ENCODE measurements at places on chromosomes 12 and 14.

GRCh38 chr14:90489306-90489705, 92.5 kb downstream of the CALM1 start:
- no peak for DNase-seq

DNA sequence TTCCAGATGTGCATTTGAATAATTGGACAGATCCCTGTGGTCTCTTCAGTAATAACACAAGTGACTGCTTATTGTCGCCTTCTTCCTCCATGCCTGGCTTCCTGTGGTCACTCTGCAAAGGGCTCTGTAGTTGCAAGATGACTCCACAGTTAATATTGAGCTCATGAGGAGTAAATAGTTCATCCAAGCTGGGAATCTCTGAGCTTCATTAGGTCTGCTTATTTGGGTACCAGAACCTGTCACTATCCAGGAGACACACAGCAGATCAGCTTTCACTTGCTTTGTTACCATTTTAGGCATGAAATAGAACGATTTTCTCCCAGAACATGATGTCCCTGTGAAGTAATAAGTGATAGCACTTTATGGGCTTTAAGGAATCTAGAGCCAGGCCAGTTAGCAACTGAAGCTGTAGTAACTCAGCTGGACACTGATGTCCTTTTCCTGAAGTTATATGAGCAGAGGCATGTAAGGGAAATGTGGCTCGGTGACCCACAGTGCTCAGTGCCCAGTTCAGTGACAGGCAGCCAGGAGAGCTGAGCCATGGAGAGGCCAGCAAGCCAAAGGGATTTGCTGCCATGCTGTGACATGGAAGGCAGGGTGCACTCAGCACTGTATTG, 50.1 kb downstream of the CRADD start:
- DNase-seq = no peak

GRCh38 chr14:51507511-51507905, 144.2 kb upstream of the FRMD6 start:
- peak; percentile 22 for DNase-seq

DNA sequence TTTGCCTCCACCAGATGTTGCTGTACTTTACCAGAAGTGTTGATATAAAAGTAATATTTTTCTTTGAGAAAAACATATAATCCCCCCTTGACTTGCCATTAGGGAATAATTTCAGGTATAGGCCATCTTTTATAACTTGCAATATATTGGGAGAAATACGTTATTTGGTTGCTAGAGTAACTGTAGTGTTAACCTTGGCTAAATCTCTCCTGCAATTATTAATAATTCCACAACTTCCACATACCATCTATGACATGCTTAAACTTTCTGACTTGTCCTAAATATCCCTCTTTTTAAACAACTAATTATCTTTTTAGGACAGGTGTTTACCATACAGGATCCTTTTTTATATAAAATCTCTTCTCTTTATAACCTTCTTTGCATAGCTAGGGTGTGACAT, 1048.2 kb downstream of the SLC16A7 start:
- DNase-seq = no peak

- peak; percentile 63 for DNase-seq
Observed at GRCh38 chr14:50335389-50335788, 23.3 kb downstream of the DMAC2L start.

- DNase-seq = no peak
Observed at GRCh38 chr14:50106178-50106577, 10.2 kb downstream of the VCPKMT start.

- no peak for DNase-seq
Observed at GRCh38 chr12:12441429-12441807, 84.5 kb downstream of the BORCS5 start.

DNA sequence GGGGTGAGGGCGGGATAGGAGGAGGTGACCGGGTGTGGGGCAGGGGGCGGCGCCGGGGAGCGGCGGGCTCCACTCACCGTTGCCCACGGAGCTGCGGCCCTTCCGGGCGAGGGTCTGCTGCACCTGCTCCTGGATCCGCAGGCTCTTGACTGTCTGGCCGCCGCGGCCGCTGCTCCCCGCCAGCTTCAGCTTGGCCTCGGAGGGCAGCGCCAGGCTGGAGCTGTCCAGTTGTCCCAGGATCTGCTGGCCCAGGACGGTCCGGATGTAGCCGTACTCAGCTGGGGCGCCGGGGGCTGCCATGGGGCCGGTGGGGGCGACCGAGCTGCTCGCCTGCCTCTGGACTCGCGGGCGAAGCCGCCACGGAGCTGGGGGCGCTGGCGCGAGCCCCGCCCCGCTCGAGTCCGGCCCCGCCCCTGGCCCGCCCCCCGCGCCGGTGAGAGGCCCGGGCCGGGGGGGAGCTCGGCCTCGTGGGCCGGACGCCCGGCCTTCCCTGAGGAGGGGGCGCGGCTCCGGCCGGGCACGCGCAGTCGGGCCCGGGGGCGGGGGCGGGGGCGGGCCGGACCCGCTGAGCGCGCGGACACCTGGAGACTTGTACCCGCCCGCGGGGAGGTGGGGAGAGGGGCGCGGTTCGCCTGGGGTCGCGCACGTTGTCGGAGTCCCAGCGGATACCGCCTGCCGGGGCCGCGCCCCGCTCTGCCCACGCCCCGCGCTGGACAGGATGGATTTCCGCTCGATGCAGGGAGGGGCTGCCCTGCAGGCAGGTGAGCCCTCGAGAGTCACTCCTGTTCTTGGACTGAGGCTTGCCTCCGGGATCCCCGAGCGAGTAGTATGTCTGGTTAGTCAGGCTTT, at the start of gene PKP2:
Gene PKP2, minus strand, starts transcription at position 346 of the 849 bp plus-strand sequence. Its CDS starts 46 bp downstream, at position 300.
- DNase-seq = no peak

GRCh38 chr14:104284107-104284592, 145.8 kb downstream of the KIF26A start:
- DNase-seq = no peak

GRCh38 chr14:93720981-93721483, 67.3 kb downstream of the PRIMA1 start:
- no peak for DNase-seq

- DNase-seq = no peak
Observed at GRCh38 chr12:50458606-50459005, 46.2 kb upstream of the DIP2B start.

GRCh38 chr12:112843287-112843686, 51.7 kb downstream of the RPH3A start:
- no peak for DNase-seq

DNA sequence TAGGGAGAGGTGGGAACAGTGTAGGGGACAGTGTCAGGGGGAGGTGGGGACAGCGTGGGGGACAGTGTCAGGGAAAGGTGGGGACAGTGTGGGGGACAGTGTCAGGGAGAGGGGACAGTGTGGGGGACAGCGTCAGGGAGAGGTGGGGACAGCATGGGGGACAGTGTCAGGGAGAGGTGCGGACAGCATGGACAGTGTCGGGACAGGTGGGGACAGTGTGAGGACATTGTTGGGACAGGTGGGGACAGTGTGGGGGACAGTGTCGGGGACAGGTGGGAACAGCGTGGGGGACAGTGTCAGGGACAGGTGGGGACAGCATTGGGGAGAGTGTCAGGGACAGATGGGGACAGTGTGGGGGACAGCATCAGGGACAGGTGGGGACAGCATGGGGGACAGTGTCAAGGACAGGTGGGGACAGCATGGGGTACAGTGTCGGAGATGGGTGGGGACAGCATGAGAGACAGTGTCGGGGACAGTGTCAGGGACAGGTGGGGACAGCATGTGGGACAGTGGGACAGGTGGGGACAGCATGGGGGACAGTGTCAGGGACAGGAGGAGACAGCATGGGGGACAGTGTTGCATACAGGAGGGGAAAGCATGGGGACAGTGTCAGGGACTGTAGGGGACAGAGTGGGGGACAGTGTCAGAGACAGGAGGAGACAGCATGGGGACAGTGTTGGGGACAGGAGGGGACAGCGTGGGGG, 139.0 kb downstream of the TMEM121 start:
- DNase-seq = no peak

- no peak for DNase-seq
Observed at GRCh38 chr12:132600048-132601032, 10.0 kb downstream of the LRCOL1 start.

GRCh38 chr14:58535044-58535443, 102.7 kb upstream of the DACT1 start:
- DNase-seq = no peak

DNA sequence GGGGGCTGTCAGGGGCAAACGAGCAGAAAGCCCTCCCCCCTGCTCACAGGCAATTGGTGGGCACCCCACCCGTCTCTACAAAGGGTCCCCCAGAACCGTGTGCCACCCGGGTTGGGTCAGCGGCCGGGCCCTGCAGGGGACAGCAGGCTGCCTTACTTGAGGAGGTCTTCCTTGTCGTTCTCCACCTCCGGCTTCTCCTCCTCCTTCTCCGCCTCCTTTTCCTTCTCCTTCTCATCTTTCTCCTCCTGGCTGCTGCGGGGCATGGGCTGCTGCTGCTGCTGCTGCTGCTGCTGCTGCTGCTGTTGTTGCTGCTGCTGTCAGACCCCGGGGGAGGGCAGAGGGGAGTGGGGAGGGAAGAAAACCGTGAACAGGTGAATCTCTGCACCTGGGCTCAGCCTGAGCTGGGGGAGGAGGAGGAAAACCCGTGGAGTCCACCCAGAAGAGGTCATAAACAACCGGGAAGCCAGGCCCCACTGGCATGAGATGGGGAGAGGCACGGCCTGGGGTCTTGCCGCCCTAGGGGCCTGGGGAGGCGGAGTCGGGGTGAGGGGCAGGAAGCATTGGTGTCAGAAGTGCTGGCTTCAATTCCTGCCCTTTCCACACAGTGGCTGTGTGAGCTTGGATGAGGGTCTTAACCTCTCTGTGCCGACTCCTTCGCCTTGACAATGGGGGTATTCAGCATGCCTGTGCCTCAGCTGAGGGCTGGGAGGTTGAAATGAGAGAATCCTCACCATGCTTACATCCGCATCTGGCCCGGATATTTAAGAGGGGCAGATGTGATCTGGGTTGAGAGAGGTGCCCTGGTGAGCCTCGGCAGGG, 107.6 kb downstream of the RFLNA start:
- DNase-seq = no peak

DNA sequence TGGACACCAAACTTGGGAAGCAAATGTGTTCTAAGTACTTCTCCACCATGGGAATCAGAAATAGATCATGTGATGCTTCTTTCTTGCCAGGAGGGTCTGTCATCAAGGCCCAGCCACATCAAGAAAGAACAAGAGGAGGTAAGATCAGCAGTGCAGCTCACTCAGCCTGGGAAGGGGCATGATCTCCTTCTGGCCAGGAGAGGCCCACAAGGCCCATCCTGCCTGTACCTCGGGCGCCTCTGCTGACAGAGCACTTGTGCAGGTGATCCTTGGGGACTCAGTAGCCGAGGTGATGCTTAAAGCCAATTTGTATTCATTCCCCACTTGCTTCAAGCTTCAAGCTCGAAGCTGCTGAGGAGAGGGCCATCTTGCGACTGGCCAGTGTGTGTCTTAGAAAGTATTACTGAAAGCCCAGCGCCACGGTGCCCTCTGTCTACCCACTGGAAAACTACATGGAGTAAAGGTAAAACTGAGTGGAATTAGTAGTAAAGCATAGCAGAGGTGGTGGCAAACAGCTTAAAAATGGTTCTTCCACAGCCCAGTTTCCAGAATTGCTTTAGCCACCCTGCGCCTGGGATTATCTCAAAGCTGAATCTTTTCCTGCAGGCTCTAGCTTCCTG, 26.2 kb downstream of the RTRAF start:
- DNase-seq = peak; percentile 69

GRCh38 chr12:48875944-48876515, 10.4 kb upstream of the RND1 start:
- DNase-seq = no peak

DNA sequence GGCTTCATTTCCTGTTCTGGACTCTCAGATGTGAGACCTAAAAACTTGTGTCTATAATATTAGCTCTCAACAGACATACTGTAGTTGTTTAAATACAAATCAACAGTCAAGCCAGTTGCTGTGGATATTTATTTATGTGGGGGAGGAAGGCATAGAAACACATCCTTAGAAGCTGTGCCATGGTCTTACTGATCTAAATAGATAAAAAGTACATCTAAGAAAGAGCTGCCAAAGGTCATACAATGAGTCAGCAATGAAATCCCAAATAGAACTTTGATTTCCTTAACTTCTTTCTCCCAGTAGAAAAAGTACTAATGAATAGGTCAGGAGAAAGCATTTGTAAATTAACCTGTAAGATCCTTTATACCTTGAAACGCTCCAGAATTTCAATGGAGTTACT, 185.1 kb downstream of the AKAP6 start:
- DNase-seq = no peak

DNA sequence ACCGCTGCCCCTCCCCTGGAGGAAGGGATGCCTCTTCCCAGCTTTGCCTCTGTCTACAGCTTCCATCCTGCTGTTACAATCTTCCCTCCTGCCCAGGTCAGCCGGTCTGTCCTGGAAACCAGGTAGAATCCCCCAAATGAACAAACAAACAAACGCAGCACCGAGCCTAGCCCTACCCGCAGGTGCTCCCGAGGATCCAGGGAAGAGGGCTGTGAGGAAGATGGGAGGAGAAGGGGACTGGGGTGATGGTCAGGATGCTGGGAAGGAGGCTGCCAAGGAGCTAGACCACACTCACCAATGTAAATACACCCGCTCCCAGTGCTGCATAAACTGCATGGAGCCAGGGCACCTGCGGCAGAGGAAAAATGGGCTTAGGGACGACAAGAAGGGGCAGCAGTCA, 16.6 kb downstream of the FAIM2 start:
- no peak for DNase-seq

DNA sequence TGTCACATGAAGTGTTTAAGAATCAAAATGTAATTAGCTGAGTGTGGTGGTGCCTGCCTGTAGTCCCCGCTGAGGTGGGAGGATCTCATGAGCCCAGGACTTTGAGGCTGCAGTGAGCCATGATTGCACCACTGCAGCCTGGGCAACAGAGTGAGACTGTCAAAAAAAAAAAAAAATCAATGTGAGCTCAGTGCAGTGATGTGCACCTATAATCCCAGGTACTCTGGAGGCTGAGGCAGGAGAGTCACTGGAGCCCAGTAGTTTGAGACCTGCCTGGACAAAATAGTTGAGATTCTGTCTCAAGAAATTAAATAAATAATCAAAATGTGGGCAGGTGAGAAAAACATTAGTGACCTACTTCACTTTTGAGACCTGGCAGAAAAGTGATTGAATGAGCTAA, 140.0 kb downstream of the MON2 start:
- no peak for DNase-seq

DNA sequence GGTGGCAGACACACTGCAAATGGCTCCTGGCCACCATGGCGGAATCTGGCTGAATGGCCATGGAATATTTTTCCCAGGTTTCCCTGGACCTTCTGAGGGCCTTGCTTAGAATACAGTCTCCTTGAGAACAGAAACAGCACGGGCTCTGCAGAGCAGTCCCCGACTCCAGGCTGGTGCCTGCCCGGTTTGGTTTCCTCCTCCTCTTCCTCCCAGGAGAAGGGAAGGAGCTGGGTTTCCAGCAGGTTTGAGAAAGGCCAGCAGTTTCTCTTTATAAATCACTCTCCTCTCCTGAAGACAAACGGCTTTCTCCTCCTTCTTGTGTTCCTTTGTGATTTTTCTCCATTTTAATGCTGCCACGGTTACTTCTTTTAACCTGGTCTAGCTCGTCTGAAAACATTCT, 106.8 kb upstream of the RFLNA start:
- no peak for DNase-seq

DNA sequence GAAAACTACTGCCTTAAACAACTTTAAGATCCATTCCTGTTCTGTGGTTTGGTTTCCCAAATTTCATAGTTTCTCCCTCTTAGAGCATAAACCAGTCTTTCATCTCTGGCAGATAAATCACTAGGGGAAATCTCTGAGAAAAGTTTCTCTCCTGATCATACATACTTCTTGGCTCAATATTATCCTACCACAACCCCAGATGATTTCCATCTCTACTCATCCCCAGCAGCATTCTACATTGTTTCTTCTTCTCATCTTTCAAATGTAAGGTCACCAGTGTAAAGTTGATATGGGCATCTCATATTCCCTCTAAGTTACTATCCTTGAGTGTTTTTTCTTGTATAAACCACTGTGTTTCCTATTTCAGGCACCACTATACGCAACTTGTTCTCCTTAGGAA, 45.9 kb upstream of the PLEKHG7 start:
- DNase-seq = no peak

- DNase-seq = no peak
Observed at GRCh38 chr12:128267651-128268378, 845 bp downstream of the TMEM132C start.

All from substantia nigra (tissue), 51 donors.